ENCODE measurements at places on chromosomes 3 and 15.

DNA sequence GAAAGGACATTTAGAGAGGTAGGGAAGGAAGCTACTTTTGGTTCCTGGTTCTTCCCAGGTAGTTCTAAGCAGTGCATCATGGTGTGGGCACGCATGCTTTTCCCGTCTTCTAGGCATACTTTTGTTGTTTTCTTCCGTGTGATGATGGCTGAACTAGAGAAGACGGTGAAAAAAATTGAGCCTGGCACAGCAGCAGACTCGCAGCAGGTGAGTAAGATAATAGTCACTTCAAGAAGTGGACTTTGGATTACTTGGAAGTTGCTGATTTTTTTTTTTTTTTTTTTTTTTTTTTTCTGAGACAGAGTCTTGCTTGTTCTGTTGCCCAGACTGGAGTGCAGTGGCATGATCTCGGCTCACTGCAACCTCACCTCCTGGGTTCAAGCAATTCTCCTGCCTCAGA is 17.9 kb downstream of the FANCD2OS start:
- no peak for DNase-seq

DNA sequence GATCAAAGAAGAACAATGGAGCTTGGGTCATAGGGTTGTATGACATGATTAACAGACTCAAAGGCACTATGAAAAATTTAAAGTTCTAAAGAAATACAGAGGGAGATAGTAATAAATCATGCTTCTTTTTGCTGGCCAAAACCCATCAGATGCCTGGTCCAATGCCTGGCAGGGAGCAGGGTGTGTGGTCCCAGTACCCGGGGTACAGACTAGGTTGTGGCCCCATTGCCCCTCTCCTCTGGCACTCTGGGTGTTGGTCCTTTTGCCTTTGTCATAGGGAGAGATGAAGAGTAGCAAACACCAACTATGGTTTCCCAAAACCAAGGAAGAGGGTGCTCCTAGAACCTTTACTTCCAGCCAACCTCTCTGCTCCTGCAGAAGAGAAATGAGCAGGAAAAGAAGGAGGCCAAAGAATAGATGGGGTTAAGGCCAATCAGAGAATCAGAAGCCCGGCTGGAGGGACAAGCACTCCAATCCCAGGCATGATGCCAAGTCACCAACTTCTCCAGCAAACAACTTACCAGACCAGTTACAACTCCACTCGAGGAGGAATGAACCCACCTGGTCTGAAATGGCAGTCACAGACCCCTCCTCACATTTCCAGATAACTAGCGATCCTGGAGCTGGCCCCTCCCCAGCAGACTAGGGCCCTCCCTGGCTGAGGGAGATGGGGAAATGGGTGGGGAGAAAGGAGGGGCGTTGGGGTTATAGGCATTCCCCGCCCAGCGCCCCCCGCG is 1.8 kb downstream of the IGDCC3 start:
- DNase-seq = no peak

- DNase-seq = peak; percentile 71
These were observed at the start of gene EEFSEC for GRCh38 chr3:128153156-128154041. EEFSEC (plus strand) TSS chr3:128153481; CDS start chr3:128153508, 27 bp downstream.

DNA sequence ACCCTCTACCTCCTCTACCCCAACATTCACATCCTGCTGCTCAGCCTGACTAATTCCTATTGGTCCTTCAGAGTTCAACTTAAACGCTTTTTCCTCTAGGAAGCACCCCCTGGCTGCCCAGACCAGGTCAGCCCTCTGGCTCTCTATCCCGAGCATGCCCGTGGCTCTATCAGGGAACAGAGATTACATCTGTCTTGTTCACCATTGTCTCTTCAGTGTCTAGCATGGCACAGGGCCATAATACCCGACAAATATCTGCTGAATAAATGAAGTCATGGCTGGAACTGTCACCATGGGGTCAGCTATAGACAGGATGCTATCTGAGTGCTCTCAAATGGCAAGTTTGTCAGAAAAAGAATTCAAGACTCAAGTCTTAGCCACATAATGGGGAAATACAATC is 296.9 kb upstream of the CHRNA7 start:
- DNase-seq = no peak

- no peak for DNase-seq
These were observed 46.1 kb upstream of the SEMA4B start for GRCh38 chr15:90154861-90155626.

DNA sequence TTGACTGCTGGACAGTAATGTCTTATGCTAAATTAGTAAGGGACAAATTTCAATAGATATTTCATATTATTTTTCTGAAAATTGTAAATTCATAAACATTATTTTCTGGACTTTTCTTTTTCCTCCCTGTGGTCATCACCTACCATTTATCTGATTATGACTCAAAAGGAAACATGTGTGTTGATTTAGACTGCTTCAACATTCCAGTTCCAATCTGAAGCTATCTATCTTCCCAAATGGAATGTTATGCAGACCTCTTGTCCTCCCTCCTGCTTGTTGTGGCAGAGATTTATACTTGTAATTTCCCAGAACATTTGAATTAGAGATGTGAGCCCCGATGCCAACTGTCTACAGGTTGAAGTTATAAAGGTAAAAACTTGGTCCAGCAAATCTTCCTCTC is 803.4 kb downstream of the TUSC7 start:
- DNase-seq = no peak

DNA sequence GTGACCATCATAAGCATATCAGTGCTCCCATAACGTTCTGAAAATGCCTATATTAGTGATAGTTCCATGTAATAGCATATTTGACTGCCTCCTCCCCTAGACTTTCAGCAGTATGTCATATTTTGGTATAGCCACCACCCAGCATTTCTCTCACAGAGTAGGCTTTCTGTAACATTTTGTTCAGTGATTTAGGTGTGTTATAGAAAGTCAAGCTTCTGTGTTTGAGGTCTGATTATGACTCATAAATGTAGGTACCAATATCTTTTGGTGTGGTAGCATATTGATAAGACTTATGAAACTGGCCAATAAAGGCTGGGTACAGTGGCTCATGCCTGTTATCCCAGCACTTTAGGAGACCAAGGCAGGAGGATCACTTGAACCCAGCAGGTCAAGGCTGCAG is 34.3 kb upstream of the ZMAT3 start:
- DNase-seq = no peak

DNA sequence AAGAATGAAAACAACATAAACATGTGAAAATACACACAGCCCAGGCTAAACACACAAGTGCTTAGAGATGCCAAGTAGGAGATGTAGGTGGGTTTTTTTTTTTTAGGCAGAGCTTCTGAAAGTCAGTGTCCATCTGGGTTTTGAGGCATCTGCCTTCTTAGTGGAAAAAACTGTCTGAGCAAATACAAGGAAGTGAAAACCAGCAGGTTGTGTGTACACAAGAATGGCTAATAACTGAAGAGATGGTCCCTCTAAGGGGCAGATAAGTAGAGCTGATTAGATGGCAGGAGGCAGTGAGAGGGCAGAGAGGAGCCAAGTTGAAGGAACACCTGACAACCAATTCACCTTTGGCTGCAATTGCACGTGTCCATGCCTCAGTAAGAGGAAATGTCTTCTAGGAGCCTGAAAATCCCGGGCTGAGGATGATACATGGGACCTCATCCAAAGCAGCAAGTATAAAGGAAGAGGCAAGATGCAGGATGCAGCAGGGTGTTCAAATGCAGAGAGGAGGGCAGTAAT is 34.9 kb downstream of the CYP19A1 start:
- DNase-seq = no peak

DNA sequence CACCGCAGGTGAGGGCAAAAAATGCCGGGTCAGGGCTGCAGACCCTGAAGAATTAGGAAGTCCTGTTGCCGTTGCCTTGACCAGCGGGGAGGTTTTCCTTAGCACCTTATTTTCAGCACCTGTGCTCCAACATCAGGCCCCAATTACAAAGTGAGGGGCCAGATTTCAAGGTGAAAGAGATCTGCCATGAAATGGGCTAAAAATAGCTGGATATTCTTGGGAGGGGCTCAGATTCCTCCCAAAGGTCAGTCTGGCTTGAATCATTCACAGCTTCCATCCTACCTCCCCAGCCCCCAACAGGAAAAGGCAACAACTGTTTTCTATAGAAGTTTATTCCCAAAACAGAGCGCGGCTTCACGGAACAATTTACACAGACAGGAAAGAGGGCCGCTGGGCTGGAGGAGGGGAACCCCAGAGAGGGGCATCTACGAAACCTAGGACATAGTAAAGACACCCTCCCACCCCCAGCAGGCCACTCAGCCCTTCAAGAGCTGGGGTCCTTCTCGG is 941 bp upstream of the SLC26A6 start:
- no peak for DNase-seq

DNA sequence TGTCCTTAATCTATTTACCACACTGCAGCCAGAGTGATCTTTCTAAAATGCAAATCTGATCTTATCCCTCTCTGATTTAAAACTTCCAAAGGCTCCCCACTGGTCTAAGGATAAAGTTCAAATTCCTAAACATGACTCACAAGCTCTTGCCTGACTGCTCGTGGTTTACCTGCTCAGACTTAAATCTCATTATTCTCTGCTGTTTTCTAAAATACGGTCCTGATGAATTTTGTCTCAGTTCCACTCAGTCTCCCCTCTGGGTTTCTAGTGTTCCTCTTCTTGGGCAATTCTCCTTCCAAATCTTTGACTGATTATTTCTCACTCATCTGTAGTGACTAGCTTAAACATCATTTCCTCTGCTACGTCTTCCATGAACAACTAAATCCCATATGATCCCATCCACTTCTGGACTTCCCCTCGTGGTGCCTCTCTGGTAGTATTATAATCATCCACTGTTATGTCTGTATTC is 108.3 kb downstream of the P3H2 start:
- no peak for DNase-seq

DNA sequence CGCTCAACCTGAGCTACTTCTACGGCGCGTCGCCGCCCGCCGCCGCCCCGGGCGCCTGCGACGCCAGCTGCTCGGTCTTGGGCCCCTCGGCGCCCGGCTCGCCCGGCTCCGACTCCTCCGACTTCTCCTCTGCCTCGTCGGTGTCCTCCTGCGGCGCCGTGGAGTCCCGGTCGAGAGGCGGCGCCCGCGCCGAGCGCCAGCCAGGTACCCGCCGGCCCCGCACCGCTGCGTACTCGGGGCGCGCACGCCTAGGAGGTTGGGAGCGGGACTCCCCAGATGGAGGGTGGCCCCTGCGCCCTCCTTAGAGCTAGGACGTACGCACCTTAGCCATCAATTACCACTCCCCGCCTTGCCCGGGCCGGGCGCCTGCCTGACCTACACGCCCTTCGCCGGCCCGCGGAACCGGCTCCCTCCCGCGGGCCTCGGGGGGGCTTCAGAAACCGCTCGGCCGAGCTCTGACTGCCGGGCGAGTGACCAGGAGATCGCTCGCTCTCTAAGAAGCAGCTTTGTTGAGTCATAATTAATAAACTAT is 466 bp downstream of the NFKBIZ start:
- DNase-seq = no peak

DNA sequence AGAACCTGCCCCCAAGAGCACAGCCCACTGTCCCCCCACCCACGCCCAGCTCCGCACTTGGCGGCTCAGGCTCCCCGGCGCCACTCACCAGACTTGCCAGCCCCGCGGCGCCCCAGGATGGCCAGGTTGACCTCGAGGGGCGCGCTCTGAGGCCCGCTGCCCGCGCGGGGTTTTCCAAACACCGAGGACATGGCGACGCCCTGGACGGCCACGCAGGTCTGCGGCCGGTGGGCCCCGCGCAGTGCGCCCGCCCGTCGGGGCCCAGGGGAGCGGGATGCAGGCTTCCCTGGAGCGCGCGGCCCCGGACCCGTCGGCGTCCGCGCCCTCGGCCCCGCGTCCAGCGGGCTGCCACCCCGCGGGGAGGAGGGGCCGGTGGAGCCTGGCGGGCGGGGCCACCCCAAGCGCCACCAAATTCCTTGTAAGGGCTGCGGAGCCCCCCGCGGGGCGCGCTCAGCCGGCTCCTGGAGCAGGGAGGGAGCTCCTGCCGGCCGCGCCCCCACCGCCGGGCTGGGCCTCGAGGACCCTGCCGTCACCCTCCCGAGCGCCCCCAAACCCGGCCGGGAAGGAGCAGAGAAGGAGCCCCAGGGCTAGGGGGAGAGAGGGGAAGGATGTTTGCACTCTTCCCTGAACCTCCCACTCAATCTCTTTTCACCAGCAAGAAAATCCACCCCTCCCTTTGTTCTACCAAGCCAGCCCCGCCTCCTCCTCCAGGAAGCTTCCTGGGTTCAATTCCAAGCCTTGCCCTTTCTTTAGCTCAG is at the start of gene RASL12:
RASL12 (minus strand) TSS at position 347 of the 758 bp plus-strand sequence; CDS start at position 191, 156 bp downstream.
- DNase-seq = no peak

GRCh38 chr15:64311566-64311965 is 44.4 kb downstream of the CSNK1G1 start:
- DNase-seq = no peak

GRCh38 chr3:66367979-66368378 is 132.8 kb downstream of the LRIG1 start:
- no peak for DNase-seq

Measured in stimulated activated CD8-positive, alpha-beta memory T cell treated with anti-CD3 and anti-CD28 coated beads, Interleukin-4, amount 100 ng/mL, for 1 hour (primary cell).